COR-L47 (cell line): ENCODE measurements at places on chromosomes 4 and X.

GRCh38 chr4:7068279-7068842 lies 497 bp upstream of the GRPEL1 start:
- DNase-seq, result no peak

DNA sequence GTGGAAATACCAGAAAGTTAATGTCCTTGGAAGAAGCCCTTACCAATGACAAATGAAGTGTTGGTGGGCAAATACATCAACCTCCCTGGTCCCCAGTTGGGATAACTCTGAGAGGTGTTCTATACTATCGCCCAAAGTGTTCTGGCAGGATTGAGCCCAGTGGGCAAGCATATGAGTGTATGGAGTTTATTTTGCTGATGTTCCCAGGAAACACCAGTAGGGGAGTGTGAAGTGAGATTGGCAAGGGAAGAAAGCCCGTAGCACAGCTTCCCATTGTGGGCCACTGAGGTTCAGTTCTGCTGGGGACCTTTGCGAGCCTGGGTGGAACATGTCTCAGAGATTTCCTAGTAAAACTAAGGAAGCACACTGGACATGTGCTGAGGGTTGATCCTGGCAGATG lies 65.1 kb downstream of the ARHGAP6 start:
- DNase-seq, result no peak

DNA sequence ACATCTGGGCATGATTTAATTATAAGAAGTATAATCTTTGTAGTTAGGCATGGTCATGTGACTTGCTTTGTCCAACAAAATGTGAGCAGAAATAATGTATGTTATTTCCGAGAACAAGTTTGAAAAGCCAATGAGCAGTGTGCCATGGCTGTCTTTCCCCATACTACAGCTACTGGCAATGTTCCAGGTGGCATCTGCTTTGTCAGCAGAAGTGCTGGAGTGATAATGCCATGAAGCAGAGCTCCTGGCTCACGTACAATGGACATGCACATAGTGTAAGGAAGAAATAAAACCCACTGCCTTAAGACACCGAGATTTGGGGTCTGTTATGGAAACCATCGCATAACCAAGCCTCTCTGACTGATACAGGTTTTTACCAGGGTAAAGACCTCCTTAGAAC lies 212.6 kb upstream of the RASGEF1B start:
- DNase-seq, result peak; percentile 53

GRCh38 chr4:138003248-138003647 lies 238.9 kb downstream of the SLC7A11 start:
- no peak for DNase-seq

- DNase-seq, result no peak
Observed at GRCh38 chr4:80732010-80732409, 298.5 kb upstream of the BMP3 start.

DNA sequence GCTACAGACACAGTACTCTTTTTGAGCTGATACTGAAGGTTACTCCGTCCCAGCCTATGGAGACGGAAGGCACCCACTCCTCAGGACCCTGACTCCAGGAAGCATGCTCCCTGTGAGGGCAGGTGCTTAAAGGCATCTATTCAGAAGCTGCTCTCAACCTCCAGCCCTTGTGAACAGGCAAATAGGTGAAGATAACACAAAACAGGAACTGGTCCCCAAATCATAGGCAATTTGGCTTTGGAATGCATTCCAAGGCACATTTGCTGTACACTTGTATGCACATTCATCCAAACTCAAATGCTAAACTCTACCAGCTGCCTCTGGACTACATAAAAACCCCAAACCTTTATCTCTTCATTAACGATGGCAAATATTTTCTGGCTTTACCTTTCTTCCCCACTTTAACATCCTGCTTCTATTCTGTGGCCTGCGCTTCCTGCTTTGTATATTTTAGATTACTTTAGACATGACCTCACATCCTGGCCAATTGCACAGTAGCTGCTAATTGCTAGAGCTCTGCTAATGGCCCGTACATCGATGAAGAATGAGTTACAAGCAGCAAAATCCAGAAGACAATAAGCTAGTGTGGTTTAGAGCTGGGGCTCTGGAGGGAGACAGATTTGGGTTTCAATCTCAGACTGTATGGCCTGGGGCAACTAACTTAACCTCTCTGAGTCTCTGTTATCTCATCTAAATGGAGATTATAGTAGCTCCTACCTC lies 3.2 kb downstream of the SEL1L3 start:
- DNase-seq, result no peak
